ENCODE measurements at places on chromosomes 1 and 21. TPM values are rescaled to one million over a fixed set of nuclear protein-coding genes. Genes with fewer than 3 reads are reported as not detected.

DNA sequence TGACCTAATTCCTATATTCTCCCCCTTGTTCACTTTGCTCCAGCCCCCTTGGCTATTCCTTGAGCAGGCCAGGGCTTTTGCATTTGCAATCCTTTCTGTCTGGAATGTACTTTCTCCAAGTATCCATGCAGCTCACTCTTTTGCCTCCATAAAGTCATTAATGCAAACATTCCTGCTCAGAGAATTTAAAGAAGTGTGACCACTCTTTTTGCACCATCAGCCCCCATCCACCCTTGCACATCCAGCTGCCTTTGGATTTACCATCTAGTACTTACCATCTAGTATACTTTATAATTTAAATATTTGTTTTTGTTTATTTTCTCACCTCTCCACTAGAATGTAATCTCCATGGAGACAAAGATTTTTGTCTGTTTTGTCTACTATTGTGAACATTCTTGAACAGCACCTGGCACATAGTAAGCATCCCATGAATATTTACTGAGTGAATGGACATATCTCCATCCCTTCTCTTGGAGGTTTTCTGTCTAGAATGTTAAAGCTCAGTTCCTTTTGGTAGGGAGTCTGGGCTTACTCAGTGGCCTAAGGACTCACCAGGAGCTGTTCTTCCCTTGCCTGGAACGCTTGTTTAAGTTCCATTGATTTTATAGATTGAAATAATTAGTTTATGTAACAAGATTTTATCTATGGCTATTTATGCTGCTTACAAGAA is 22.6 kb downstream of the SLAMF6 start:
- no peak for DNase-seq
- no peak overlapping the region for H3K27ac ChIP-seq
- H3K27me3 ChIP-seq, result no peaks in the 10 kb centered on the region
- H3K4me1 ChIP-seq, result no peaks in the 10 kb centered on the region
- H3K4me3 ChIP-seq, result no peak overlapping the region

DNA sequence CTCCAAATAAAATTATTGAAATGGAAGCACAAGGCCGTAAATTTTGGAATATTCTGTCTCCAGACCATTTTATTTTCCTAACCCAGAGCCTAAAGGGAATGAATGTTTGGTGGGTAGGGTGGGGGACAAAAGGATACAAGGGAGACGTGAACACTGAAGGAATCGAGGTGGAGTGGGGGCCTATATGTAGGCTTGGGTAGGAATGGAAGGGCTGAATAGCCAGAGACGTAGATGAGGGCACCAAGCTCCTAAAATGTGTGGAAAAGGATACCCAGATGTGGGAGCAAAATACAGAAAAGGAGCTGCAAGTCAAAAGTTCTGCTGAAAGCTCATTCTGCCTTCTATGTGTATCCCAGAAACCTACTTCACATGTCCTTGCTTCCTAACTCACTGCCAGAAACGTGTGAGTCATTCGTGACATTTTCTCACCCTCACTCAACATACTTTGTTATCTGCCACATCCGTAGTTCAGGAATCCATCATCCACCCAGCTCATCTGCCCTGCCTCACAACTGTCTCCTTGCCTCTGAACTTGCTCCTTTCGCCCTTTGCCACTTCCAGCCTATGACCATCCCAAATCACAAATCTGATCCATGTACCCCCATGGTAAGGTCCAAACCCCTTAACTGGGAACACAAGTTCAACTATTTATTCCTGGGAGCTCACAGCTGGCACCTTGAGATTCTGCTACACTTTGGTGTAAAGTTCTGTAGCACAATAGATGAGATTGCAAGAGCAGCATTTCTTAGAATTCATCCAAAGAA is 84.1 kb upstream of the PRDX6 start:
- H3K36me3 ChIP-seq, result no peaks in the 10 kb centered on the region
- DNase-seq, result peak; percentile 9
- H3K27ac ChIP-seq, result no peak overlapping the region
- H3K4me1 ChIP-seq, result peaks cover 7% of the 10 kb centered on the region

GRCh38 chr1:8693107-8693506 is 124.3 kb downstream of the RERE start:
- H3K27ac ChIP-seq, result no peak overlapping the region
- DNase-seq, result no peak
- H3K36me3 ChIP-seq, result no peaks in the 10 kb centered on the region
- H3K4me3 ChIP-seq, result no peak overlapping the region

DNA sequence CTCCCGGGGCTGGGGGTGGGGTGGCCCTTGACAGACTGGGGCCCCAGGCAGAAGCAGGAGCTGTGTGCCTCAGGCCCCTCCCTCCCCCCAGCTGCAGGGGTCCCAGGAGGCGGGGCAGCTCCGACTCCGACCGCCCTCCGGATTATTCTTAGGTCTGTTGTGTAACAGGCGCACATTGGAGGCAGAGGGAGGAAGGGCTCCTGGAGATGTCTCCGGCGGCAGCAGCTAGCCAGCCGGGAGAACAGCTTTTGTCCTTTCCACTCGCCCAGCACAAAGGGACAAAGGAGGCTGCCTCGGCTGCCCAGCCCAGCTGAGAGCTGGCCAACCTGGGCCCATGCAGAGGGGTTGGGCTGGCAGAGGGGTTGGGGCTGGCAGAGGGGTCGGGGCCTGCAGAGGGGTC is 29.7 kb upstream of the PLCH2 start:
- no peak overlapping the region for H3K27ac ChIP-seq
- peak; percentile 28 for DNase-seq
- H3K27me3 ChIP-seq, result peaks cover 30% of the 10 kb centered on the region
- no peaks in the 10 kb centered on the region for H3K4me1 ChIP-seq

The WDR64 gene
- total RNA-seq, result not detected

The MPL gene
- total RNA-seq, result 0.67 TPM

The CZIB gene
- 39.1 TPM for total RNA-seq

DNA sequence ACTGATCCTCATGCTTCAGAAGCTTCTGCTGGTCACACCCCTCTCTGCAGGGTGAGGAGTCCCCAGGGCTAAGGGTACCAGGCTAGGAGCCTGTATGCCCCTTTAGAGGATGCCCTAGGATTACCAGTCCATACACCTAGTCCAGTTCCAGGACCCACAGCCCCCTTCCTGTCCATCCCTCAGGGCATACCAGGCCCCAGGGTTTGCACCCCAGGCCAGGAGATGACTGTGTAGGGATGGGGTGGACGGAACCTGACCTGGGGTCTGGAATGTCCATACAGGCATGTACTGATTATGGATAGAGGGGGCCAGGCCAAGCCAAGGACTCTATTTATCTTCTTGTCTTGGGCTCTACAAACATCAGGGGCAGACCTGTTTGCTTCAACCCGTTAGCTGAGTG is 34.9 kb downstream of the TRIM67 start:
- H3K4me1 ChIP-seq, result peaks cover 36% of the 10 kb centered on the region
- H3K4me3 ChIP-seq, result no peak overlapping the region
- H3K36me3 ChIP-seq, result no peaks in the 10 kb centered on the region
- no peaks in the 10 kb centered on the region for H3K27me3 ChIP-seq

GRCh38 chr1:19762175-19762779 is 37.4 kb downstream of the TMCO4 start:
- no peaks in the 10 kb centered on the region for H3K4me1 ChIP-seq
- H3K36me3 ChIP-seq, result no peaks in the 10 kb centered on the region
- no peaks in the 10 kb centered on the region for H3K27me3 ChIP-seq
- H3K4me3 ChIP-seq, result no peak overlapping the region
- DNase-seq, result peak; percentile 16

DNA sequence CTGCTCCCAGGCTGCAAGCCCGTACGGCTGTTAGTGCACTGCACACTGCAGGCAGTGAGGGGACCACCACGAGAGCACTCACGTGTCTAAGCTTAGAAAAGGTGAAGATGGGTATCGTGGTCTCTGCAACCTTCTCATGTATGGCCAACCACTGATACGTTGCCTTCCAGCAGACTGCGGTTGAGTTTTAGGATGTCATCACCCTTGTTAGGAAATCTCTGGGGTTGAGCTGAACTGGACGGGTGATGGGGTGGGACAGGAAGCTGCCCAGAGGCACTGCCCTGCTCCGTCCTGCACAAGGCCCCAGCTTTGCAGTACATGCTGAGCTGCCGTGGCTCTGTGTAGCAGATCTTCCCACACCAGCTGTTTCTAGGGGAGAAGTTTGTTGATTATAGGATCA is 43.3 kb downstream of the FAAP20 start:
- no peak for DNase-seq
- H3K27ac ChIP-seq, result no peak overlapping the region
- H3K27me3 ChIP-seq, result no peaks in the 10 kb centered on the region
- no peaks in the 10 kb centered on the region for H3K36me3 ChIP-seq
- no peak overlapping the region for H3K4me3 ChIP-seq
- no peaks in the 10 kb centered on the region for H3K4me1 ChIP-seq

- no peaks in the 10 kb centered on the region for H3K36me3 ChIP-seq
- DNase-seq, result no peak
- H3K4me3 ChIP-seq, result no peak overlapping the region
- H3K4me1 ChIP-seq, result no peaks in the 10 kb centered on the region
Measured at GRCh38 chr1:51100264-51100880, 1.7 kb upstream of the C1orf185 start.

The SPATA1 gene
- total RNA-seq, result 3.9 TPM

- DNase-seq, result no peak
- H3K4me1 ChIP-seq, result no peaks in the 10 kb centered on the region
- no peak overlapping the region for H3K4me3 ChIP-seq
- H3K27ac ChIP-seq, result no peak overlapping the region
Measured at GRCh38 chr1:24995661-24996060, 65.6 kb upstream of the RUNX3 start.

- DNase-seq, result no peak
- H3K4me1 ChIP-seq, result no peaks in the 10 kb centered on the region
- H3K4me3 ChIP-seq, result no peak overlapping the region
- no peaks in the 10 kb centered on the region for H3K36me3 ChIP-seq
Measured at GRCh38 chr1:190957565-190957964, 479.9 kb upstream of the BRINP3 start.

The FNDC7 gene
- total RNA-seq, result 0.06 TPM

DNA sequence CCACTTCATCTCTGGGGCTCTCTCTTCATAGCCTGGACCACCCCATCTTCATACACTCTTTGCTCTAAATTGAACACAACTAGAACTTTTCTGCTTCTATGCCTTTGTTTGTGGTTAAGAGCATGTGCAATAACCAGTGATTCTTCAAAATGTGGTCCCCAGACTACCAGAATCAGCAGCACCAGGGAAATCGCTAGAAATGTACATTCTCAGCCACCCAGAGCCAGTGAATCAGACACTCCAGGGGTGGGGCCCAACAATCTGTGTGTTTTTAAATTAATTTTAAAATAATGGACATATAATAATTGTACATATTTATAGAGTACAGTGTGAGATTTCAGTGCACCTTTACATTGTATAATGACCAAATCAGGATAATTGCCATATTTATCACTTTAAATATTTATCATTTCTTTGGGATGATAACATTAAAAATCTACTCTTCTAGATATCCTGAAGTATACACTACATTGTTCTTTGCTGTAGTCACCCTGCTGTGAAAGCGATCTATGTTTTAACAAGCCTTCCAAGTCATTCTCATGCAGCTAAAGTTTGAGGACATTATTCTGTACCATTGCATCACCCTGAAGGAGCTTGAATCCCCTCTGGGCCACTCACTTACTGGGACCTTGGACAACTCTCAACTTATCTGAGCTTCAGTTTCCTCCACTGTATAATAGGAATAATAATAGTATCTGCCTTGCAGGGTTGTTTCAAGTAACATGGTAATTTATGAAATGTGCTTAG is 10.8 kb downstream of the GRHL3 start:
- no peaks in the 10 kb centered on the region for H3K36me3 ChIP-seq
- H3K4me1 ChIP-seq, result no peaks in the 10 kb centered on the region
- DNase-seq, result no peak

DNA sequence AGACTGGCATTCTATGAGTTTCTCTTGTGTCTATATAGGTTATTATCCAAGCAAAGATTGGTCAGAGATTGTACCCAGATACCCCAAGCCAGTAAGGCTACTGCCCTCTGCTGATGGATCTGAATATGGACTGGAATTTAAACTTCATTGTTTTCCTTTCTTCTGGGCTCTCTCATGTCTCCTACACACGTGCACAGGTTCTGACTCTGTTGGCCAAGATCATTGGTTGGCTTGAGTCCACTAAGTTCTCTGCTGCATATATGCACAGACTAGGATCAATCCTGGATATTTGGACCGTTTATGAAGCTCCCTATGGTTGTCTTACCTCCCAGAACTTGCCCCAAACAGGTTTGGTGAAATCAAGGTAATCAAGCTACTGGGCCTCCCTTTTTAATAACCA is 69.7 kb downstream of the CC2D1B start:
- no peaks in the 10 kb centered on the region for H3K27me3 ChIP-seq
- no peaks in the 10 kb centered on the region for H3K4me1 ChIP-seq
- DNase-seq, result peak; percentile 62
- no peak overlapping the region for H3K27ac ChIP-seq
- no peaks in the 10 kb centered on the region for H3K36me3 ChIP-seq

The SPATA46 gene
- total RNA-seq, result not detected
